Activated T-helper 1 cell treated with Interleukin-2 at 50 U/mL for 16 hours (primary cell): ENCODE measurements at places on chromosomes 3 and 15.

GRCh38 chr3:179852142-179852905 is 184.4 kb downstream of the PEX5L start:
- no peak for DNase-seq

DNA sequence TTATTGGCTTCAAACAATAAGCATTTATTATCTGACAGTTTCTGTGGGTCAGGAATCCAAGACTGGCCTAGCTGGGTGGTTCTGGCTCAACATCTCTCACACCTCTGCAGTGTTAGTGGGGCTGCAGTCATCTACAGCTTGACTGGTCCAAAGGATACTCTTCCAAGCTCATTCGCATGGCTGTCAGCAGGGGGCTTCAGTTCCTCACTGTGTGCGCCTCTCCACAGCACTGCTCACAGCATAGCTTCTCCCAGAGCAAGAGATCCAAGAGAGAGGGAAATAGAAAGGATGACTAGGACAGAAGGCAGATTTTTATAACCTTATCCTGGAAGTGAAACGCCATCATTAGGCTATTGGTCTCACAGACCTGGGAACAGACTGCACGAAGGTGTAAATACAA is 64.2 kb downstream of the MAGI1 start:
- no peak for DNase-seq

DNA sequence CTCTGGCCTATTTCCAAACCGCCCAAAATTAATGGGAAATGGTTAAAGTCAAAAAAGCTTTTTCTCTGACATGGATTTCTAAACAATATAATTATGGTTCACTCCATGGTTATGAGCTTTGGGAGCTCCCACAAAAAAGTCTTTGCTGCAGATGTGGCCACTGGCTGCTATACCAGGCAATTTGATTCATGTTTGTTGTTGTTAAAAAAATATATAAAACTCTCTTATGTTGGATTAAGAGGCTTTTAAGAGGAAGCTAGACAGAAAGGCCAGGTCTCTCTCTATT is 258.6 kb downstream of the TIGIT start:
- no peak for DNase-seq

DNA sequence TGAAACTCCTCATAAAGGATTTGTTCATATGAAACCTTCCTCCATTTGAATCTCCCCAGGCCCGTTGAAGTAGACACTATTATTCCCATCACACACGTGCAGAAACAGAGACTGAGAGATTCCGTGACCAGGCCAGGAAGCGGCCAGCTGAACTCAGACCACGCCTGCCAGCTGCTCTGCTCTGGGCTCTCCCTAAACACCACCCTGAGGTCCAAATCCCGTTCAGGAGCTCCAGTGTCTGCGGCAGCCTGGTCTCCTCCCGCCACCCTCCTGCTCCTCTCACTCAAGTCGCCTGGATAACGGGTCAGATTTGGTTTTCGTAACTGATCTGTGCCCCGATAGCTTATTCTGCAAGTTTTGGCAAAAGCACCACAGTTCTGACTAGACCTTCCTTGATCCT is 53.6 kb upstream of the SNRPA1 start:
- no peak for DNase-seq

GRCh38 chr3:45659661-45660566 is 29.3 kb upstream of the SACM1L start:
- no peak for DNase-seq

GRCh38 chr3:55564726-55565125 is 77.6 kb upstream of the WNT5A start:
- DNase-seq: no peak
